ENCODE measurements at places on chromosomes 4 and X. TPM values are rescaled to one million over a fixed set of nuclear protein-coding genes. Genes with fewer than 3 reads are reported as not detected.

- no peak for DNase-seq
Measured at GRCh38 chr4:108425988-108426387, 194.4 kb upstream of the RPL34 start.

- DNase-seq = peak; percentile 8
Measured at GRCh38 chrX:143437439-143437838, 79.8 kb downstream of the SPANXN3 start.

GRCh38 chr4:37687681-37688080 lies 1.5 kb upstream of the RELL1 start:
- no peak for DNase-seq

DNA sequence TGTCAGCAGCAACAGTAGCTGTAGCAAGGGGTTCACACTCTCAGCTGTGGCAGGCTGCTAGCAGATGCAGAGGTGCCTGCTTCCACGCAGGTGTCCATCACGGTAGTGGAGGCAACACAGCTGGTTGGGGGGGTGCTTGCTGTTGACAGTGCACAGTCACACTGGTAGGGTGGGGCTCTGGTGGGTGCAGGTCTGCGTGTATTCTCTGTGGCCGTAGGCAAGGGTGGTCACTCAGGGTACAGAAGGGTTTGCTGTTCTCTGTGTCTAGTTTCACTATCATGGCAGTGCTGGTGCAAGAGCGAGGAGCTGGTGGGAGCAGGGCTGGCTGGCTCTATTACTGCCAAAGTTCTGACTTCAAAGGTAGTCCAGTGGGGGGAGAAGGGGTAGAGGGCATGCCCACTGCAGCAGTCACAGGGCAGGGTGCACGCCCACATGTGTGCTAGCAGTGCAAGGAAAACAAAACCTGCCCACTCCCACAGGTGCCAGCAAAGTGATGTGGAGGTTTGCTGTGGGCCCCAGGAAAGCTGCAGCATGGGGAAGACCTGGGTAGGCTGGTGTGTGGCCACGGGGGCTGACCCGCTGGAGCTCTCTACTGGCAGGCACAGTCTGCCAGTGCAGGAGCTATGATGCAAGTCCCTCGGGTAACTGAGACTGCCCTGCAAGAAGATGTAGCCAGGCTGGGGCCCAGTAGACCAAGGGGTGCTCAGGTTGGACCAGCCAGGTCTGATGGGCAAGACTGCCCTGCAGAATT lies 21.6 kb upstream of the WDR17 start:
- no peak for DNase-seq

DNA sequence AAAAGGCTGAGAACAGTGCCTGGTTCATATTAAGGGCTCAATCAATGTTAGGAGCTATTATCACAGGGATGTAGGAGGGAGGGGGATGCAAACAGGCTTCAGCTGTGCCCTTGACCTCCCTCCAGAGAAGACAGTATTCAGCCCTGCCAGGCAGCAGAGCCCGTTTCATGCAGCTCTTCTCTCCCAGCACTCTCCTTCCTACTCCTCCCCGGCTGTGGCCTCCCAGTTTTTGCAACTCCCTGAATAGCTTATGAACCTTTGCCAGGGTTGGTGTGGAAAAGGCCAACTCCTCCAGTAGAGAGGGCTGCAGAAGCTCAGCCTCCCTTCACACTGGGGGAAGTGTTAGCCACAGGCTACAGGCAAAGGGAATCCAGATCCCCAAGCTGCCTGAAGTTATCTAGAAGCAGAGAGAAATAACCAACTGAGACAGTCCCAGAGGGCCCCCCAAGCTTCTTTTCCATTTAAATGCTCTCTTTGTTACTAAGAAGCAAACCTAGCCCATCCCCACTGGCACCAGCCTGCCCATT lies 31.7 kb upstream of the APLN start:
- DNase-seq = no peak

DNA sequence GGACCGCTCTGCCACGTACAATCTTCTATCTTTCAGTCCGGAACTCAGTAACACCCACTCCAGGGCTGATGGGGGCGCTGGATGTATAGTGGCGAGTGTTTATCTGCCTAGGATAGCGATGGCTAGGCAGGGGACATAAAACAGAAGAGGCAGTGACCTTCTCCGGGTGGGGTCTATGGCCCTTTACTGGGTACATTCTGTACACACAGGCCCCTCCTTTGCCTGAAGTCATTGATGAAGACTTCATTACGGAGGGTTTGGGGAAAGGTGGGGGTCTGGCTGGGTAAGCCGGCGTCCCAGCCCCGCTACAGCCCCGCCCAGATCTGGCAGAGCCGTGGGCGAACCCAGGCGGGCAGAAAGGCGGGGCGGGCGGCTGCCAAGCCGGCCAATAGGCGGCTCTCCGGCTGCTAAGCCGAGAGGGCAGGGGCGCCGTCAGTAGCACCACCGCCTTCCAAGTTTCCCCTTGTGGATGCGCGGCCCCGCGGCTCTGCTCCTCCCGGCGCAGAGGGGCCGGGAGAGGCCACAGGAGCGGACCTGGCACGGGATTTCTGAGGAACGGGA lies at the start of gene CHST7:
Gene CHST7, plus strand, starts transcription at position 435 of the 561 bp plus-strand sequence. CDS start 167 bp downstream, outside the sequence.
- DNase-seq = peak; percentile 68

DNA sequence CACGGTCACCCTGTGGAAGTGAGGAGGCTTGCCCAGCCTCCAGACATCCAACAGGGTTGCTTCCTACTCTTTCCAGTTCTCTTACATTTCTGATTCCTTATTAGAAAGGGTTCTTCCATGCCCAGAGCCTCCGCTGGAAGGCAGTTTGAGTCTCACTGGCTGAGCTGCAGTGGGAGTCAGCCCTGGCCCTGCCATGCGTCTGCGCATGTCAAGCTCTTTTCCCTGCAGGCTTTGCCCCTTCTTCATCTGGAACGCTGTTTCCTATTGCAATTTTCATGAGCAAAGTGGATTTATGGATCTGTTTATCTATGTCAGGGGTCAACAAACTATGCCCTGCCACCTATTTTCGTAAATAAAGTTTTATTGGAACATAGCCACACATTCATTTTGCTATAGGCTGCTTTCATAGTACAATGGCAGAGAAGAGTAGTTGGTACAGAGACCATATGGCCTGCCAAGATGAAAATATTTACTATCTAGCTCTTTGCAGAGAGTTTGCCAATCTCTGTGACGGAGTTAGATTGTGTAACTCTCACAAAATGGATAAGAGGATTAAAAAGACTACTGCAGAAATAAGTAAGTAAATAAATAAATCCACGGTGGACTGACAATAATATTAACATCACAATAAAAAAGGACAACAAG lies 3.9 kb upstream of the CHRNA9 start:
- no peak for DNase-seq

- DNase-seq = peak; percentile 39
Measured at GRCh38 chr4:64781737-64782326, 372.6 kb upstream of the TECRL start.

DNA sequence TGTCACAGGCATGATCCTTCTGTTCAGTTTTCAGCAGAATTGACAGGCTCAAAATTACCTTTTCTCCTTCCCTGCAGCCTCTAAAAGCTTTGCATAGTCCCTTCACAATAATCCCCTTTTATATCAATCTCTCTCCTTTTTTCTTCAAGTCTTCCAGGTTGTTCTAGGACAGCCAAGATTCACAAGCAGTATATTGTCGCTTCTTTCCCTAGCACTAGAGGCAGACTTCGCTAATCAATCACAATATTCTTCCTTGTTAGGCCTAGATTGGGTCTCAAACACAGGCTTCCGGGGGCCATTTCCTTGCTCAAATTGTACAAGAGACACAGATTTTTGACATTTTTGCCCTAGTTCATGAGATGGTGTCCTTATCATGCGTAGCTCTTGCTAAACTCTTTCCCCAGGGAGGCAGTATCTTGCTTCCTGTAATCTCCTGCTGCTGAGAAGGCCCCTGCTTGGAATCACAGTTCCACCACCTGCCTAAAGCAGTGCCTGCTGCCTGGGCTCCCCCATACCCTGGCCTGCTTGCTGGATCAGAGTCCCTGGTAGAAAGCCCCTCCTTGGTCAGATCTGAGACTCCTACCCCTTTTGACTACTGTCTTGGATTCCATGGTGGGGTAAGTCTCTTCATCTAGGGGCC lies 57.3 kb downstream of the DMP1 start:
- DNase-seq = no peak

- DNase-seq = peak; percentile 35
Measured at GRCh38 chr4:123418351-123418931, 21.8 kb downstream of the SPRY1 start.

DNA sequence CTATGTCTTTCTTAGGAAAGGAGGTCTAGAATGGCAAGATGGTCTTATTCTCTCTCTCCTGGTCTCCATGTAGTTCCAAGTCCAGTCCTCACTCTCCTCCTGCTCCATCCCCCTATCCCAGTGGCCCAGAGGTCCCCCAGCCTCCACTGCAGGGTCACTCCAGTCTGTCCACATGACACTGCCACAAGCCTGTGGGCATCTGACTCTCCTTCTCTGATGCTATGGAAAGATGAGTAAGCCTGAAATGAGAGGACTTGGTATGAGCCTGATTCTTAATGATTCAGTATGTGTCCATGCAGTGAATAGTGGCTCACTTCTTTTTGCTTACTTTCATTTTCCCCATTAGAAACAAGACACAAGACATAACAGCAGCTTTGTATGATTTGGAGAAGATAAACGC lies 516.8 kb upstream of the ADGRL3 start:
- no peak for DNase-seq

DNA sequence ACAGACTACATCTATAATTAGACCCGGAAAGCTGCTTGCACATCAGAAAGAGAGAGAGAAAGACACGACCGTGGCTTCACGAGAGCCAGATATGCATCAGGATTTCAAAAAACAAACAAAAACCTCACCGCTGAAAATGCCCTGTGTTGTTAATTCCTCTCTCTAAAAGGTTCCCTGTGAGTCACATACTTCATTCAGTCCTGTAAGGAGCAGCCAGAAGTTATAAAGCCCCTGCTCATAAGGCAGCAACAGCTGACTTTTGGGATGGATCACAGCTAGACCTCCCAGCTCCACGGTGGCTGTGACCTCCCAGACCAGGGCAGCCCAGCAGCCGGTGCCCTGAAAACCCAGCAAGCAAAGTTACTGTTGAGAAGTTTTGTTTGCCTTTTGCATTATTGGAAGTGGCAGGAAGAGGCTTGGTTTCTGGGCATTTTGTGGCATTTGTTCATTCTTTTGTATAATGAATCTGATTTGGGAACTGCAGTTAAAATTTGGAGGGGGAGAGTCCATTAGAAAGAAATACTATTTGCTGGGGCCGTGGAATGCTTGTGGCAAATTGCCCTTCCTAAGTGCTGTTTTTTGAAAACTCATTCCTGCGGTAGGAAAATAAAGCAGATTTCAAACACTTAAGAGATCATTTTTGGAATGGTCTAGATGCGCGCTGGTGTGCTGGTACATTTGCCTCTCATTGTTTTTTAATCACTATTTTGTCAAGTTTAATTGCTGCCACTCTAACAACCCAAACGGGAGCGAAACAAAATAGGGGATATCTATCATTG lies 520.4 kb downstream of the BCOR start:
- peak; percentile 19 for DNase-seq

DNA sequence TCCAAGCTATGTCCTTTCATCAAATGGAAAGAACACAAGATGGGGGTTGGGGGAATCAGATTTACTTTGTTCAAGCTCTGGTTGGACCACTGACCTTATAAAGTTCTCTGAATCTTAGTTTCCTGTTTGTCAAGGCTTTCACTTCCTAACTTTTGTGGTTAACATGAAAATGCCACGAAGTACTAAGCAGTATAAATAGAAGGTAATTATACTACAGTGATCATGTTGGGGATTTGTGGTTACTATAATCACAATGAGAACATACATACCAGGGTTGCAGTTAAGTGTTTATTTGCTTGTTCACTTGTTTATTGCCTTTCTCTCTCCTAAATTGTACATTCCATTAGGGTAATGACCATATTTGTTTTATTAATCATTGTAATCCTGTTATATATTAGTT lies 53.2 kb downstream of the SPRY1 start:
- DNase-seq = no peak

DNA sequence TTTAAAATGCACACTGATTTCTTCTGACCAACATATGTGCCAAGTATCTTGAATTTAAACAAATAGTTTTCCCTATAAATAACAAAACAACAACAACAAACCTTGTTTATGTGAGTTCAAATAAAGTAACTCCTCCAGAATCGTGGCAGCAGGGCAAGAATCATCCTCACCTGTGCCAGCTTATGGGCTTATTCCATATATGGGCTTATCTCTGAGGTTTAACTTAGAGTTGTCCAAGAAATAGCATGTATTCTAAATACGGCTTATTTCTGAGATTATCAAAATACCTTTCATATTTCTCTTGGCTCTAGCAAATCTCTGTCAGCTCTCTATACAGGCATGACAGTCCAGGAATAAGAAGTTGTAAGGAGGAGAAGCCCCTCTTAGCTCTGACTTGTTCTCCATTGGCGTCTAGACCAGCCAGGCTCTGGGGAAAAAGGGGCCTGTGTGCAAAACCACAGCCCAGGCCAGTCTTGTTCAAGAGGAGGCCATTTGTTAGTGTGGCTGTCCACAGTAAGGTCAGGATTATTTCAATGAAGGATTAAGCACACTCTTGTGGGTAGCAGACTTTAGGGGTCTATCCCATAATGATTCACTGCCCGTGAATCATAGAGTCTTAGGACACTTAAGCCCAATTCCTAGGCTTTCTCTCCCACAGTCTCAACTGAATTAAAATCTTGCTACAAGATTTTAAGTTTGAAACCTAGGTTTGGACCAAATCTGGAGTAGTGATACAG lies 63.2 kb downstream of the FRAS1 start:
- no peak for DNase-seq

DNA sequence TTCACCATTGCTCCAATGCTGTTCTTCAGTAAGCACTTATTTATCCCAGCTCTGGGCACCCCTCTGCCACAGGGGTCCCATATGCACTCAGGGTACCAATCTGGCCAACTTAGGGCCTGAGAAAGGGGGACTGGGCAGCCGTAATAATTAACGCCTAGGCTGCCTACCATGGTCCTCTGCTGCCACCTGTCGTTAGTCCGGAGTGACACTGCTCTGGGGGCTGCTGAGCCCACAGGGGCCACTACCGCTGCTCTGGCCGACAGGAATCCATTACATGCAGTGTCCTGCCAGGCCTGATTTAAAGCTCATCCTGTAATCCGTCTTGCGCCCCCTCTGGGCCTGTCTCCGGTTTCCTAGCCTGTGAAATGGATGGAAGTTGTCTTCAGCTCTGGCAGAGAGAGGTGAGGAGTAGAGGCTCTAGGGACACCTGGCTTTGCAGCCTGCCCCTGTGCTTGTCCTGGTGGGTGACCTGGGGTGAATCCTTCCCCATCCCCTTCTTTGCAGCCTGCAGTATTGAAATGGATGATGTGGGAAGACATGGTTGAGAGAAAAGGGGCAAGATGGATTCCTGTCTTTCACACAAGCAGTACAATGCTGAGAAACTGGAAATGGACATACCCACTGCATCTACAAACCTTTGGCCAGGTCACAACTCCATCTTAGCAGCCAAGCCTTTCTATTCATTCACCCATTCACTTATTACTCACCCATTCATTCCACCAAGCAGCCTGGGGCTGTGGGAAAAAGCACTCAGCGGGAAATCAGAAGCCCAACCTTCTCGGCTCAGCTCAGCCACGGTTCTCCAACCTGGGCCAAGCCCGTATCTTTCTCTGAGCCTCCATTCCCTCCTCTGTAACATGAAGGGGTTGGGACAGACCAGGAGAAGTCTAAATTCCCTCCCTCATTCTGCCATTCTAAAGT lies 116.3 kb upstream of the NALF2 start:
- peak; percentile 66 for DNase-seq

TCEAL2 gene
- polyA plus RNA-seq = 5.8 TPM

ANOS1 gene
- polyA plus RNA-seq = 4.7 TPM

SSX1 gene
- polyA plus RNA-seq = not detected

AKAP14 gene
- not detected for polyA plus RNA-seq

DTHD1 gene
- not detected for polyA plus RNA-seq

MFSD8 gene
- 17.0 TPM for polyA plus RNA-seq

ZAR1 gene
- polyA plus RNA-seq = 0.49 TPM

CENPVL2 gene
- polyA plus RNA-seq = not detected

All from hepatocyte (in vitro differentiated cells).